SJCRH30 (cell line): ENCODE measurements at places on chromosomes 7 and 10. TPM values are rescaled to one million over a fixed set of nuclear protein-coding genes. Genes with fewer than 3 reads are reported as not detected.

Gene SFRP4
- 4.4 and 5.6 TPM in 2 replicates for total RNA-seq

Gene AASS
- total RNA-seq = 43.4 and 50.4 TPM in 2 replicates

Gene IMMP2L
- 12.8 and 15.1 TPM in 2 replicates for total RNA-seq

Gene LRRC17
- 67.1 and 71.2 TPM in 2 replicates for total RNA-seq

Gene PTPN12
- total RNA-seq = 37.5 and 47.0 TPM in 2 replicates

Gene MICALL2
- 1.1 and 1.3 TPM in 2 replicates for total RNA-seq

Gene SOSTDC1
- total RNA-seq = 6.2 and 7.3 TPM in 2 replicates

Gene SUN3
- not detected in 2 replicates for total RNA-seq

Gene KLF14
- 1.2 and 1.6 TPM in 2 replicates for total RNA-seq

Gene ARMH3
- total RNA-seq = 24.1 and 25.7 TPM in 2 replicates
